ENCODE measurements at places on chromosomes 1 and 21. TPM values are rescaled to one million over a fixed set of nuclear protein-coding genes. Genes with fewer than 3 reads are reported as not detected.

SPATC1L gene
- not detected for polyA plus RNA-seq

RSPH1 gene
- 1.9 TPM for polyA plus RNA-seq

LRRC8B gene
- polyA plus RNA-seq, result 12.6 TPM

MROH9 gene
- 0.09 TPM for polyA plus RNA-seq

FCGR3A gene
- 1.3 TPM for polyA plus RNA-seq

CPLANE2 gene
- 0.20 TPM for polyA plus RNA-seq

VCAM1 gene
- polyA plus RNA-seq, result 0.71 TPM

C4BPA gene
- not detected for polyA plus RNA-seq

CBS gene
- 2.6 TPM for polyA plus RNA-seq

SMCP gene
- polyA plus RNA-seq, result not detected

SPRR1A gene
- polyA plus RNA-seq, result not detected

HPCAL4 gene
- polyA plus RNA-seq, result 1.7 TPM

RAVER2 gene
- 4.9 TPM for polyA plus RNA-seq

RGL1 gene
- polyA plus RNA-seq, result 5.3 TPM

SYPL2 gene
- polyA plus RNA-seq, result not detected

FAM110D gene
- 0.19 TPM for polyA plus RNA-seq

LAPTM5 gene
- polyA plus RNA-seq, result not detected

KLF17 gene
- polyA plus RNA-seq, result not detected

DMRTA2 gene
- polyA plus RNA-seq, result not detected

ITLN1 gene
- not detected for polyA plus RNA-seq

CFAP107 gene
- polyA plus RNA-seq, result not detected

AADACL3 gene
- not detected for polyA plus RNA-seq

TTC39A gene
- polyA plus RNA-seq, result 2.2 TPM

OR10Z1 gene
- not detected for polyA plus RNA-seq

MYOG gene
- polyA plus RNA-seq, result not detected

GPR37L1 gene
- polyA plus RNA-seq, result 25.0 TPM

SH2D1B gene
- not detected for polyA plus RNA-seq

OR2T35 gene
- polyA plus RNA-seq, result not detected

OR10R2 gene
- polyA plus RNA-seq, result not detected

TCP10L gene
- polyA plus RNA-seq, result 0.48 TPM

PTPN7 gene
- not detected for polyA plus RNA-seq

CRYAA gene
- polyA plus RNA-seq, result not detected

CCDC185 gene
- polyA plus RNA-seq, result not detected

C2CD4D gene
- polyA plus RNA-seq, result 0.14 TPM

RAB42 gene
- polyA plus RNA-seq, result not detected

COL24A1 gene
- polyA plus RNA-seq, result not detected

DENND2C gene
- 2.9 TPM for polyA plus RNA-seq

FBXO28 gene
- 14.5 TPM for polyA plus RNA-seq

AIRE gene
- not detected for polyA plus RNA-seq

S100A3 gene
- polyA plus RNA-seq, result not detected

ANKRD45 gene
- 6.0 TPM for polyA plus RNA-seq

CALML6 gene
- not detected for polyA plus RNA-seq

VAV3 gene
- 33.7 TPM for polyA plus RNA-seq

FAM43B gene
- polyA plus RNA-seq, result not detected

TSPEAR gene
- not detected for polyA plus RNA-seq

NCAM2 gene
- 112 TPM for polyA plus RNA-seq

CD84 gene
- not detected for polyA plus RNA-seq

Data from Purkinje cell (primary cell).